Activated T-helper 1 cell treated with anti-CD3 and anti-CD28 coated beads, Interleukin-2, amount 50 U/mL, for 16 hours (primary cell): ENCODE measurements at places on chromosomes 5 and 9.
A peak's percentile ranks its signal among the peaks of the same experiment; 100 is the strongest.

DNA sequence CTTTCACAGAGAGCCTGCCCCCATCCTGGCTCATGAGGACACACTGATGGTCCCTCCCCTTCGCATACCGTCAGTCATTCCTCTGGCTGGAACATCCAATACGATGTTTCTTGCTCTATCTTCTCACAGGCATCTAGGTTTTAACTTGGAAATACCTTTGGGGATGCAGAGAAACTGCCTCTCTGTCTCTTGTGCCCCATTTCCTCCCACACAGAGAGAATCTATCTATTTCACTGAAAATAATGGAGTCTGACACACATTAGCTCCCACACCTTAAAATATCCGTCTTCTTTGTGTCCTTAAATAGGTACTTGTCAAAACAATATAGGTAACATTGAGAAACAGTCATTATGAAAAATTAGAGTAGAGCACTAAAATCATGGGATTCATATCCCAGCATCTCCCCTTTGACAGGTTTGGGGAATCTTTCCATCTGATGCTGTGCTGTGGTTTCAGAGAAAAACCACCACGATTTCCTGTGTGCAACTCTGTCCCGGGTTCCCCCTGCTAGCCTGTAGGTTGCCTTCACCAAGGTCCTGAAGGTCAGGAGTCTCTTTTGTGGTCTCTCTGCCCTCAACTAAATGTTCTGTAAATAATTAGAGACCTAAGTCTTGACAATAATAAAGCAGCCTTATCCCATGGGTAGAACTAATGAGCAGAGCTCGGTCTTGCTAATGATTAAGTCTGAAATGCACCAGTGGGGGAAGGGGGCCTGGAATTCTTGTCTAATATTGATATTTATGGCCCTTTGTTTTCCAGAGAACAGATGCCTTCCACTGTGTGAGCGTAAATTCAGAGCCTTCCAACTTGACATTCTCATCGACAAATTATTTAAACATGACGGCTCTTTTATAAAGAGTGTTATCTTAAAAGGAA is 371.0 kb downstream of the ICE1 start:
- DNase-seq, result no peak

GRCh38 chr5:79774171-79774854 is 84.7 kb downstream of the CMYA5 start:
- DNase-seq, result no peak

DNA sequence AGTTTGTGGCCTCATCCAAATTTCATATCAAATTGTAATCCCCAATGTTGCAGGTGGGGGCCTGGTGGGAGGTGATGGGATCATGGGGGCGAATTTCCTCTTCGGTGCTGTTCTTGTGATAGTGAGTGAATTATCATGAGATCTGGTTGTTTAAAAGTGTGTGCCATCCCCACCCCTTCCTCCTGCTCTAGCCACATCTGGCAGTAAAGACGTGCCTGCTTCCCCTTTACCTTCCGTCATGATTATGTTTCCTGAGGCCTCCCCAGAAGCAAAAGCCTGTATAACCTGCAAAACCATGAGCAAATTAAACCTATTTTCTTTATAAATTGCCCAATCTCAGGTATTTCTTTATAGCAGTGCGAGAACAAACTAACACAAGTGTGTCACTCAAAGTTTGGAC is 71.0 kb upstream of the MOCS2 start:
- DNase-seq, result no peak

DNA sequence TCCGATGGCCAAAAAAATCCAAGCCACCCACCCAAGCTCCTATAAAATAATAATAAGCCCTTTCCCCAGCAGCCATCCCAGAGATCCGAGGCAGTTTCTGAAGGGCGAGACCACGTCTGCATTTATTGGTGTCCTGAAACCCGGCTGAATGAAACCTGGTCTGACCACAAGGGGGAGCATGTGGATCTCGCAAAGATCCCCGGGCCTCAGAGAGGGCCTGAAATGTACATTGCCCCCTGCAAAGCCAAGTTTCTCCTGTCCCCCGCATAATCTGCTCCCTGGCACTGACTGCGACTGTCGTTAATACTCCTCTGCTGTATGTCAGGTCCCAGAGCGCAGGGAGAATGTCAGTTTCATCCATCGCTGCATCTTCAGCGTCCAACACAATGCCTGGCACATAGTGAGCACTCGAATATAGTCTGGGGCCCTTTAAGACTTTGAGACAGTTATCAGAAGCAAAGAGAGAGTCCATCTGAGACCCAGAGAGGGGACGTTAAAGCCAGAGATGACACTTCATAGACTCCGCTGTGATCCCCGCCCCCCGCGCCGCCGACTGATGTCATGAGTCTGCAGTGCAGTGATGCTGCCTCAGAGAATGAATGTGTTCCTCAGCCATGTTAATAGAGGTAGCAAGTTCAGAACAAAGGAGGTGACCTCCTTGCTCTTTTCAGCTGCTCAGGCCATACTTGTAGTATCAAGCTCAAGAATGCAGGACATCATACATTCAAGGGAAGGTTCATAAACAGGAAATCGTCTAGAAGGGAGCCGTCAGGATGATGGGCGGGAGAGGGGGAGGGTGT is 74.5 kb upstream of the BARHL1 start:
- DNase-seq, result peak; percentile 31

DNA sequence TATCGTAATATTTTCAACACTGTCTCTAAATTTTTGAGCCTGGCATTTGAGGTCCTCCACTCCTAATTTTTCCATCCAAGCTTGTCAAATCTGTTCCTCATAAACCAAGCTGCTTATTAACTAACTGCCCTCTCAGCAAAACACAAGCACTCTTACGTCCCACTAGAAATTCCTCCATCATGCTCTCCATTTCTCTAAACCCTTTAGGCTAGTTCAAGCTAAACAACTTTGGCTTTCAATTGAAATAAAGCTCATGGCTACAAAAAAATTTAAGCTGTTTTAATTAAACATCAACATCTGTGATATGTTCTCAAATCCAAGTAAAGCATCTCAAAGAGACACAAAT is 45.7 kb downstream of the RNF145 start:
- DNase-seq, result no peak
